ENCODE measurements at places on chromosomes 3 and 15.

DNA sequence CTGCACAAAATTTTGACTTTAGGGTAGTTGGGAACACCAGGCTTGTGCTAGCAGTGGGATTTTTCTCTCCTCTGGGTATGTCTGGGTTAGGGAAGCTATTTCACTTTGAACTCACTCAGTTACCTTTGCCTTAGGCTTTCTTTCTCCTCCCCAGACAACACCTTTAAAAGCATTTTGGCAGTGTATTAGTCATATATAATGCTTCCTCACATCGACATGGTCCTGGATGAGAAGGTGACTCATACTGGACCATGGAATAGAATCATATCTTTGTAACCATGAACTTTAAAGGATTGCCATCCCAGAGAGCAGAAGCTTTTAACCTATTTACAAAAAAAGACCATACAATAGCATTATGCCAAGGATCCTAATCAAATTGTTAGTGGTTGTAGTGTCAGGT is 2.7 kb downstream of the RYR3 start:
- DNase-seq = no peak

DNA sequence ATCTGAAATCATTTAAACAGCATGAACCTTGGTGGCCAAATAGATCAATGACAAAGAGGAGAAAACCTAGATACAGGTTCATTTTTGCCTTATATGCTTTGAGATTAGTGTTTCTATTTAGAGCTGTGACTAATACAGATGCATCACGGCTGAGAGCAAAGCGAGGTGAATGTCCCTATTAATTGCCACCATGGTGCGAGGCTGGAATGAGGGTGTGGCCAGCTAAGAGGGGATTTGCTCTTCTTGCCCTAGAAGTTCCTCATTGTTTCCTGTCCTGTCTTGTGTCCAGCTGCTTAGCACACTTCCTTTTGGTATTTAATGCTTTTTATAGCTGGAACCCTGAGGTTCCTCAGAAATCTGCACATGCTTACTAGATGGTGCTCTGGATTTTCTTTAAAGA is 339.1 kb upstream of the RGMA start:
- no peak for DNase-seq

- no peak for DNase-seq
Measured at GRCh38 chr15:52303093-52303772, 7.6 kb upstream of the MYO5C start.

- no peak for DNase-seq
Measured at GRCh38 chr3:130779031-130779430, 32.4 kb upstream of the PIK3R4 start.

DNA sequence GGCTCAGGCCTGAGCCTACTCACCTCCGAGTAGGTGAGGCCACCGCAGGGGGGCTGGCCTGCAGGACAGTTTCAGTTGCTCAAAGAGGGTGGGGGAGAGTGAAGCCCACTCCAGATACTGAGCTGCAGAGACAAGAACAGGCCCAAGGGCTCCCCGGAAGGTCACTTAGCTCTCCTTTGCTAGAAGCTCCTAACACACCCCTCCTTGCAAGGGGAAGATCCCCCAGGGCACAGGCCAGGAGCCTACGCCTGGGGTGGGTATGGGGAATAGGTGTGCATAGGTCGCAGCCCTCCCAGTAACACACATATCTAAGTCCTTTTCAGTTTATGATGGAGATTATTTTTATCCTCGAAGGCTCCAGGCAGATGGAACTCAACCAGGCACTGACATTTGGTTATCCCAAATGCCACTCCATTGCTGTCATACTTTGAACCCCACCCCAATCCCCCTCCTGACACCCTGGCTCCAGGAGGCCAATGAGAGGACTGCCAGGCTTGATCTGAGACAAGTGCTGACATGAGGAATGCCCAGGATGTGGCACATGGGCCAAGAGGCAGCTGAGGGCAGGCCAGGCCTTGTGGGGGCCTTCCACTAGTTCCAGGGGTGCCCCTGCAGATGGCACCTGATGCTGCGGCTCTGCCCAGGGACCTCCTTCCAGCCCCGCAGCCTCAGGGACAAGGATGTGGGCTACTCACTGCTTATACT is 1.1 kb upstream of the MUSTN1 start:
- no peak for DNase-seq

DNA sequence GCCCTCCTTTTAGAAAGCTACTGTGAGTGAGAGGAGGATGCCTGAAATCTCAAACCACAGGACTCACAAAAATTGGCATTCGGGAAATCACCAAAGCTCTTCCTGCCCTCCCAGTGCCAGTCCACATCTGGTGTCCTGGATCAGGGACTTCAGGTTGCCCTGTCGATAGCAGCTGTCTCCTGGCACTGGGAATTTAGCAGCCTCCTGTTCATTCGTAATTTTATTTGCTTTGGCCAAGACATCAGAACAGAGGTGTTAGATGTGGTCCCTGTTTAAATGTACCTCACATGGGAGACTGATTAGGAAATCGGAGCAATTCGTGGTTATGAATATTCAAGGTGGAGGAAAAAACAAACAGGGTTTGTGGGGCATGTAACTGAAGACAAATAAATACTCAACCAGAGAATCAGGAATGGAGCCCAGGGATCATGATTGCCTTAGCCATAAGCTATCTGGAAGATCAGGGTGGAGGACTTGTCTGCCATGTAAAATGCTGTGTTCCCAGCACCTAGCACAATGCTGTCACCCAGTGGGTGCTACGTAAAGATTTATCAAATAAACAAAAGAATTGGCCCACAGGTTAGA is 265.2 kb upstream of the PROK2 start:
- no peak for DNase-seq

DNA sequence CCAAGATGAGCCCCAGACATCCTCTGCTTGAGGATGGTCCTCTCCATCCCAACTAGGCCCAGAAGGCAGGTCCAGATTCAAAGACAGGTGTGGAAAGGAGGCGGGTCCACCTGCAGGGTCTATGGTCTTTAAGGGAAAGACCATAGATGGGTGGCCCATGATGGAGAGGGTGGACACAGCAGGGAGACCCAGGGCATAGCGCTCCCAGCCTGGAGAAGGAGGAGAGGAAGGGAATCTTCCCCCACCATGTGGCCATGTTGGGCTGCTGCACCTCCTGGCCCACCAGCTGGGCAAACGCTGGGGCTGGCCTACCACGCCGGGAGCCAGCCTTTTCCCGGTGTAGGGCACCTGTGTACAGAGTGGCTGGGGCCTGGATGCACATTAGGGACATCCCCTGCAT is 265.2 kb upstream of the TLE3 start:
- DNase-seq = no peak

DNA sequence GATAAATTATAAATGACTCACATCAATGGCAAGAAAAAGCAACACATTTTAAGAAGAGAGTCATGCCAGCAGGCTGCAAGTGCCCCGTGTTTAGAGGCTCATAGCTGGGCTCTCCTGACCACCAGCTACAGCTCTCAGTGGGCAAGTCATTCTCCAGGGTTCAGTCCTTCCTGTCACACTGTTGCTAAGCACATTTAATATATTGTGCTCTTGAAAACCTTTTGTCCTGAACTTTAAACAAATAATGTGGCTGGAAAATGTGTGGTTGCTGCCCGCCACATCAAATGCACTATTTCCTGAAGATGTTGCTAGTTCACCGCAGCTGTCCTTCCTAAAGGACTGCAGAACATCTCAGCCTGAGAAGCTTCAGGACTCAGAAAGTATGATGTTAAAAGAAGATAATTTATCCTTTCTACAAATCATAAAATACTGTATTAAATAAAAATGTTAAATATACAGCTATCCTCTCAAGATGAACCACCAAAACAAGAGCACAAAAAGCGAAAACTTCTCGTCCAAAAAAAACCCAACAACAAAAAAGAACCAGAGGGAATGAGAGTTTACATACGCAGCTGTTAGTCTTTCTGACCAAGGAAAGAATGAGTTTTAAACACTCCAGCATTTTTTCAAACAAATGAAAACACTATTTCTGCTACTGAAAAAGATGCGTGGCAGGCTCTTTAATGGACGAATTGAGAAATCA is 951 bp downstream of the TARS3 start:
- no peak for DNase-seq

GRCh38 chr3:65827076-65827475 is 211.6 kb downstream of the MAGI1 start:
- DNase-seq = no peak

DNA sequence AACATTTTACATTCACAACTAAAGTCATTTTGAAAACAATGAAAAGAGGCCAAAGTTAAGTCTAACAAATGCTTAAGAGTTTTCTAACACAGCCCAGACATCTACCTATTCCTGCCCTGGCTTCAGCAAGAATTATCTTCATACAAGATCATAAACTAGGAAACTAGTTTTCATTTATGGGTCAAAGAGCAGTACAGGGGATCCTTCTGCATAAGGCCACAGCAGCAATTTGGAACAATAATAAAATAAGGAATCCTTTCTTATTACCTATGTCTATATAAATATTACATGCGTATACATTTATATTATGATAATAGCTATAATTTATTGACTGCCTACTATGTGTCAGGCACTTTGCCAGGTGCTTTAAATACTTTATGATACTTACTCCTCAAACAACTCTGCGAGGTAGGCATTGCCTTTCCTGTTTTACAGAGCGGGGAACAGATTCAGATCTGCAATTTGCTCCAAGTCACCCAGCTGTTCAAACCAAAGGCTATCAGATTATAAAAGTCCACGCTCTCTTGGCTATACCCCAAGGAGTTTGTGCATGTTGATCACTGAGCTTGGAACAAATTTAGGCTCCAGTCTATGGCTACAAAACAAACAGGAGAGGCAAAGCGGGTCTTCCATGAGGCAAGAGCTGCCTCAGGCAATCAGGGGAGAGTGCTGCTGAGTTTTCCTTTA is 196.4 kb downstream of the RORA start:
- DNase-seq = no peak

GRCh38 chr3:39725321-39725720 is 84.1 kb upstream of the MYRIP start:
- no peak for DNase-seq

DNA sequence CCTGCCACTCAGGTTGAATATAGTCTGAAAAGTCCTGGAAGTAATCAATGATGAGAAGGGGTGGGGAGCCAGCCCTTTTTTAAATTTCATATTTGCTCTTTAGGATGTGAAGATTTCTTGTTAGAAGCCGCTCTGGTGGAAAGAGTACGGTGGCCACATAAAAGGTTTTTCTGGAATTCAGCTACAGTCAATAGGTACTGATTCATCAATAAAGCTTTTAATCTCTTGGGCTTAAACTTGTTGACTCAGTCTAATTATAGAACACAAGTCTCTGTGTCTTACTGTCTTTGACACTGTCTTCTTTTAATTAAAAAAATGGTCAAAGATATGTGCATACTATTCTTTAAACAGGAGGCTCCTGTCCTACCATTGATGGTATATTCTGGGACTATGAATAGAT is 99.9 kb upstream of the TP63 start:
- DNase-seq = no peak

- no peak for DNase-seq
Measured at GRCh38 chr3:126158016-126158911, 22.1 kb downstream of the ALDH1L1 start.

DNA sequence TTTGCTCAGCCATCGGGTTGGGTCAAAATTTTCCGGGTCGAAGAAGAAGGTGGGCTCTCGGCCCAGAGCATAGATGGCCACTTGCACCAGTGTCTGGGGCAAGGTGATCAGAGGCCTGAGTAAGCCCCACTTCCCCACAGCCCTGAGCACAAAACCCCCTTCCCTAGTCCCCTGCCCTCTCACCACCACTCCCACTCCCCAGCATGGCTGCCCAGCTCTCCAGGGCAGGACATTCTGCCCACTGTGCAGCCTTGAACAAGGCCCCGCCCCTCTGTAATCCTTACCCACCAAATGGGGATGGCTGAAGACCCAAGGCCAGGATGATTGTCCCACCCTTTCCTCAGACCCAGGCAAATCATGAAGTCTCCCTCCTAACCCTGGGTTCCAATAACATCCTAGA is 28.8 kb downstream of the CYP11A1 start:
- DNase-seq = no peak

DNA sequence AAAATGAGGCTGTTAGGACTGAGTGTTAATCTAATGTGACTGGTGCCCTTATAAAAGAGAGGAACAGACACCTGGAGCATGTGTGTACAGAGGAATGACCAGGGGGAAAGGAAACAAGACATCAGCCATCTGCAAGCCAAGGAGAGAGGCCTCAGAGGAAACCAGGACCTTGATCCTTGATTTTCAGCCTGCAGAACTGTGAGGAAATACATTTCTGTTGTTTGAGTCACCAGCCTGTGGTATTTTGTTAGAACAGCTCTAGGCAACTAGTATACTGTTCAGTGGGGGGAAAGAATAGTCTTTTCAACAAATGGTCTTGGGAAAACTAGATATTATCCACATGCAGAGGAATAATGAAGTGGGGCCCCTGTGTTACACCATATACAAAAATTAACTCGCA is 80.6 kb downstream of the CCR1 start:
- DNase-seq = no peak

DNA sequence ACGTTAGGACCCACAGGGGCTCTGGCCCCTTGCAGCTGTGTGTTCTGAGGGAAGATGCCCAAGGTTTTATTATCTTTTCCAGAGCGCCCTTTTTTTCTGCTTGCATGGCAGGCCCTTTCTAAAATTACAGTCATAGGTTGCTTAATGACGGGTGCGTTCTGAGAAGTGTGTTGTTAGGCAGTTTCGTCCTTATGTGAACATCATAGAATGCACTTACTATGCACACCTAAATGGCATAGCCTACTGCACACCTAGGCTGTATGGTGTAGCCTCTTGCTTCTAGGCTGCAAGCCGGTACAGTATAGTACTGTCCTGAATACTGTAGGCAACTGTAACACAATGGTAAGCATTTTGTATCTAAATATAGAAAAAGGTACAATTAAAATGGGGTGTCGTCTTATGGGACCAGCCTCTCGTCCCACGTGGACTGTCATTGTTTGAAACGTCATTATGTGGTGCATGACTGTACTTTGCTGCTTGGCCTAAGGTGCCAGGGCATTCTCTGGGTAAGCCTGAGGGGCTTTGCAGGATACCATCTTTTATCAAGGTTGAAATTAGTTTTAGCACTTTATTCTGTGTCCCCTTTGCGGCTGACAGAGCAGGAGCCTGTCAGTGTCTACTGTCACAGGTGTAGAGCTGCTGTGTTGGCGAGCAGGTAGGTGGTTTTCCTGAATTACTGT is 10.9 kb downstream of the KLF13 start:
- no peak for DNase-seq

DNA sequence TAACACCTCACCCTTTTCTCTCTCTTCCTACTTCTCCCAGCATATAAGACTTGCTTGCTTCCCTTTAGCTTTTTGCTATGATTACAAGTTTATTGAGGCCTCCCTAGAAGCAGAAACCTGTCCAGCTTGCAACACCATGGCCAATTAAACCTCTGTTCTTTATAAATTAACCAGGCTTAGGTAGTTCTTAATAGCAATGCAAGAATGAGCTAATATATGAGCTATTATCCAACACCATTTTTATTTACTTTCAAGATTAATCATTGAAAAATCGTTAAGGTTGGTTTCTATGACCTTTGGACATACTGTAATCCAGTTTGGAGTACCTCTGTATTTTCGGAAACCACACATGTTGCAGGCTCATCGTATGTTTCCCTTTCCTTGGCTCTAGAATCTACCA is 643.1 kb downstream of the ZPLD1 start:
- DNase-seq = no peak

- no peak for DNase-seq
Measured at GRCh38 chr3:74053970-74054516, 429.3 kb upstream of the PDZRN3 start.

GRCh38 chr15:60371175-60372051 is 26.4 kb downstream of the ANXA2 start:
- no peak for DNase-seq
